ENCODE measurements at places on chromosomes 4 and X.

- peaks cover 1% of the 10 kb centered on the region for H3K36me3 ChIP-seq
- no peak overlapping the region for H3K27ac ChIP-seq
- H3K4me3 ChIP-seq: no peak overlapping the region
- H3K4me1 ChIP-seq: no peaks in the 10 kb centered on the region
- no peaks in the 10 kb centered on the region for H3K27me3 ChIP-seq
- peak; percentile 37 for DNase-seq
Observed at GRCh38 chr4:6307230-6307629, 37.6 kb downstream of the WFS1 start.

DNA sequence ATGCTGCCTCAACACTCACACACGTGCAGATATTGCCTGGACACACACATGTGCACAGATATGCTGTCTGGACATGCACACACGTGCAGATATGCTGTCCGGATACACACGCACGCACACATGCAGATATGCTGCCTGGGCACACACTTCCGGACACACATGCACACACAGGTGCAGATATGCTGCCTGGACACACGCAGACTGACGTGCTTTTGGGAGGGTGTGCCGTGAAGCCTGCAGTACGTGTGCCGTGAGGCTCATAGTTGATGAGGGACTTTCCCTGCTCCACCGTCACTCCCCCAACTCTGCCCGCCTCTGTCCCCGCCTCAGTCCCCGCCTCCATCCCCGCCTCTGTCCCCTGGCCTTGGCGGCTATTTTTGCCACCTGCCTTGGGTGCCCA lies 14.7 kb downstream of the FGFRL1 start:
- H3K27me3 ChIP-seq: no peaks in the 10 kb centered on the region
- no peak overlapping the region for H3K4me3 ChIP-seq
- peaks cover 9% of the 10 kb centered on the region for H3K36me3 ChIP-seq
- peak; percentile 79 for DNase-seq
- no peak overlapping the region for H3K27ac ChIP-seq

DNA sequence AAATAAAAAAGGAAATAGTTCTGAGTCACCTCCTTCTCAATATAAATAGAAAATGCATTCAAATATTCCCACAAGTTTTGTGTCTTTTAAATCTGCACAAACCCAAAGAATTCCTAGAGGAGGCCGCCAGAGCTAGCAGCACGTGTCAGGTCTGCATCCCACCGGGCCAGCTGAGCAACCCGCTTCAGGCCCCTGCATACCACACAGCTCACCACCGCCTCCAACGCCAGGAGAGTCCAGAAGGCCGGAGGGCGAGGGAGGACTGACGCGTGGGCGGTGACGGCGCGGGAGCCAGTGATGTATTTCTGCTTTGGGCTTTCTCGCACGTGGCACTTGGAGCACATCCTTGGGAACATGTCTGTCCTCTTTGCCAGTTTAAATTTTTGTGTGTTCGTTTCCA lies 61.9 kb upstream of the CLDN34 start:
- H3K27me3 ChIP-seq: no peaks in the 10 kb centered on the region
- H3K4me3 ChIP-seq: no peak overlapping the region
- H3K36me3 ChIP-seq: no peaks in the 10 kb centered on the region
- no peaks in the 10 kb centered on the region for H3K4me1 ChIP-seq
- no peak for DNase-seq

DNA sequence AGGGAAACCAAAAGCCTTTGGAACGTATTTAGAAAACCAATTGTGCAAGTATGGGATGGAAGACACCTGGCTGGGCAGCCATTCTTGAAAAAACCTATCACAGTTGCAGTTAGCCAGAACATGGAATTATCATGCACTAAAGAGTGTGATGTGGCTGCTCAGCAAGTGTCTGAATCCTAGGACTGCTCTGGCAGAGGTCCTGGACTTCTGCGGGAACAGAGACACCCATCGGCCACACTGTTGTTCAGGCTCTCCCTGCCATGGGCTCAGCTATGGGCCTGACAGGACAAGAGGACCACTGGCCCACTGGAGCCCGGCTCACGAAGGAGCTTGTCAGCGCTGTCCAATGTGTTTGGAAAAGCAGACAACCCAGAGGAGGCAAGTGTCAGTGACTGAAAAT lies 115.7 kb upstream of the GPC4 start:
- no peak overlapping the region for H3K4me3 ChIP-seq
- H3K27me3 ChIP-seq: no peaks in the 10 kb centered on the region
- H3K4me1 ChIP-seq: no peaks in the 10 kb centered on the region

DNA sequence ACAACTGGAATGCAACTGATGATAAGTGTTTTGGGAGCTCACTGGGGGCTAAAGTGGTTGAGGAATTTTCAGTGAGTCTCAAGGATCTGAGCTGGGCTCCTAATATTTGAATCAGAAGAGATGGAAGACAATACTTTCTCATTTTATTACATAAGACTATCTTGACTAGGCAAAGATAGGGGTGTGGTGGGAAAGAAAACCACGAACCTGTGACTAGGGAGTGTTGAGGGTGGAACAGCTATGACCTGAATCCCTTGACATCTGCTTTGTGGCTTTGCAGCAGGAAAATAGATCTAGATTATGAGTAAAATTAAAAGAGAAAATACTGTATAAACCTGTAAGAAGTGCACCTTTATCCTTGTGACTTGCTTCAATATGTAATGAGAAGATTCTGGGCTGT lies 295.1 kb upstream of the TEX13A start:
- H3K27me3 ChIP-seq: no peaks in the 10 kb centered on the region
- no peaks in the 10 kb centered on the region for H3K4me1 ChIP-seq
- H3K36me3 ChIP-seq: no peaks in the 10 kb centered on the region
- DNase-seq: no peak
- H3K4me3 ChIP-seq: no peak overlapping the region

DNA sequence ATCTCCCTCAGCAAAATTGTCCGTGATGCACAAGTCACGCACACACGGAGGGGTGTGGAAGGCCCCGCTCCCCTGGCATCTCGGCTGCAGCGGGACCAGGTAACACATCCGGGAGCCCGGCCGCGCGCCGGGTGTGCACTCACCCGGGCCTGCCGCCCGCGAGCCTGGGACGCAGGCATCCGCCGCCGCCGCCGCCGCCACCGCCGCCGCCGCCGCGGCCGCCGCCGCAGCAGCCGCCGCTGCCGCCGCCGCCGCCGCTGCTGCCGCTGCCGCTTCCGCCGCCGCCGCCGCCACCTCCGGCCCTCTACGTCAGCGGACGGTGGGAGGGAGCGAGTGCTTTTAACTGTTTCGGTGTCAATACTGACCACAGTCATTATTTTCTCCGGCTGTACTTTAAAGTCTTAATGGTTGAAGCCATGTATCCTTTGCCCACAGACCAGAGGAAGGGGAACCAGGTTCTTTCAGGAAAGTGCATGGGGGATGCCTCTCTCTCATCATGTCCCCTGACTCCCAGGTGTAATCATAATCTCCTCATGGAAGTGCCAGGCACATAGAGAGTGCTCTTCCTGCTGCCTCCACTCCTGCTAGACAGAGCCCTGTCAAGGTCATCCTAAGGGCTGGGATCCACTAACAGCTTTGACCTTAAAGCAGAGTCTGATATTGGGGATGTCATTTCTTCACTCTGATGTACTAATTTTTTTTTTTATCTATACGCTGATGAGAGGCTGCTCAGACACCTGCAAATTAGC lies 38.0 kb downstream of the MAGEE2 start:
- no peaks in the 10 kb centered on the region for H3K27me3 ChIP-seq
- peak overlapping the region; percentile 43 for H3K4me3 ChIP-seq
- H3K4me1 ChIP-seq: no peaks in the 10 kb centered on the region
- H3K27ac ChIP-seq: no peak overlapping the region
- peak; percentile 47 for DNase-seq

- no peaks in the 10 kb centered on the region for H3K27me3 ChIP-seq
- H3K4me1 ChIP-seq: no peaks in the 10 kb centered on the region
- no peak overlapping the region for H3K4me3 ChIP-seq
- no peaks in the 10 kb centered on the region for H3K36me3 ChIP-seq
- no peak for DNase-seq
- H3K27ac ChIP-seq: no peak overlapping the region
Observed at GRCh38 chr4:112564706-112565270, 48.8 kb upstream of the NEUROG2 start.

- H3K27me3 ChIP-seq: no peaks in the 10 kb centered on the region
- DNase-seq: no peak
- H3K27ac ChIP-seq: no peak overlapping the region
- no peaks in the 10 kb centered on the region for H3K36me3 ChIP-seq
- H3K4me1 ChIP-seq: peaks cover 3% of the 10 kb centered on the region
- H3K4me3 ChIP-seq: no peak overlapping the region
Observed at GRCh38 chr4:52748432-52748831, 2.8 kb downstream of the ERVMER34-1 start.

- H3K4me3 ChIP-seq: no peak overlapping the region
- H3K4me1 ChIP-seq: no peaks in the 10 kb centered on the region
- H3K36me3 ChIP-seq: no peaks in the 10 kb centered on the region
- no peaks in the 10 kb centered on the region for H3K27me3 ChIP-seq
- no peak overlapping the region for H3K27ac ChIP-seq
- no peak for DNase-seq
Observed at GRCh38 chr4:76850010-76850441, 47.9 kb downstream of the SOWAHB start.

DNA sequence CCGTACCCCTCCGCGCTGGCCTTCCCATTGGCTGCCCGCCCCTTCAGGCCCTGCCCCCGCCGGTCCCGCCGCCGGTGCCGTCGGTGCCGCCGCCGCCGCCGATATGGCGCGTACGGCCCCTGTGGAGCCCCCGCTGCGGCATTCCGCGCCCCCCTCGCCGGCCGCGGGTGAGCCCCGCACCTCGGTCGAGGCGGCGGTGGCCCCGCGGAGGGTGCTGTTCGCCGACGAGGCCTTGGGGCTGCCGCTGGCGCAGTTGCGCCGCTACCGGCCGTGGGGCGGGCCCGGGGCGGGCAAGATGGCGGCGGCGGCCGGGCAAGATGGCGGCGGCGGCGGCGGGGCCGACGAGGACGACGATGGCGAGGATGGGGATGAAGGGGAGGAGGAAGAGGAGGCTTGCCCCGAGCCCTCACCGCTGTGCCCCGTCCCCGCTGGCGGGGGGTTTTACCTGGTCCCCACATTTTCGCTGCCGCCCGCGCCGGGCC lies at the start of gene PPP1R3F:
Gene PPP1R3F (plus strand): TSS at position 27 of the 482 bp plus-strand sequence. CDS start 77 bp downstream, at position 104.
- no peaks in the 10 kb centered on the region for H3K27me3 ChIP-seq
- H3K27ac ChIP-seq: peak within 1 kb of the TSS; percentile 92
- no peak for DNase-seq
- H3K36me3 ChIP-seq: no peaks in the 10 kb centered on the region

- no peaks in the 10 kb centered on the region for H3K36me3 ChIP-seq
- H3K4me3 ChIP-seq: no peak overlapping the region
- H3K4me1 ChIP-seq: no peaks in the 10 kb centered on the region
- no peaks in the 10 kb centered on the region for H3K27me3 ChIP-seq
- H3K27ac ChIP-seq: no peak overlapping the region
- DNase-seq: no peak
Observed at GRCh38 chrX:117969782-117970181, 146.8 kb downstream of the KLHL13 start.

DNA sequence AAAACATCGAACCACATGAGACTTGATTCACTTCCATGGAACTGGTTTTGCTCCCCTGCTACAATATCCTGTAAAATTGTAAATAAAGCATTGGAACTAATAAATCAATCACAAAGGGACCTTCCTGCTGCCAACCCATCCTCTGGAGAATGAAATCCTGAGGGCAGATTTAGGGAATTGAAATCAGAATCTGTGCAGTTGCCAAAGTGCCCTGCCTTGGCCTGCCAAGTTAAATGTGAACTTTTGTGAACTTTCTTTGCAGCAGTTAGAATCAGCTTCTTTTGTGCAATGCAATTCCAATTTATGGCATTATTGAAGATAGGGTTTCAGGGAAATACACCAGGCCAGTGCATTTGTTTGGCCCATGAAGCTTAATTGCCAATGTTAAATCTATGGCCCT lies 263.1 kb downstream of the PTTG2 start:
- no peaks in the 10 kb centered on the region for H3K36me3 ChIP-seq
- peaks cover 18% of the 10 kb centered on the region for H3K4me1 ChIP-seq
- no peaks in the 10 kb centered on the region for H3K27me3 ChIP-seq
- no peak for DNase-seq
- no peak overlapping the region for H3K27ac ChIP-seq

DNA sequence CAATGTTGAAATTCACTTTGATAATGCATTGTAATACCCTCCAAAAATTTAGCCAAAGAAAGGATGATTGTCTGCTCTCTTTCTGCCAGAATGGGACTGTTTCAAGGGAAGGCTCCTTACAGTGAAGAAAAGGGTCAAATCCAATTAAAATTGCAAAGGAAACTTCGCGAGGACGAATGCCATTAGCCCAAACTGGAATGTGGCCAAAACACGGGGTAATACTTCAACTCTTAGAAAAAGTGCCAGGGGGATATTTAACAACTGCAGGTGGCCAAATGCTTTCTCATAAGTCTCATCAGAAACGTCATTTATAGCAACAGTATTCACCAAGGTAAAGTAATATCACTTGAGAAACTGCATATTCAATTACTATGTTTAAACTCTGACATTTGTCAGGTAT lies 29.0 kb downstream of the NKX3-2 start:
- no peaks in the 10 kb centered on the region for H3K27me3 ChIP-seq
- H3K36me3 ChIP-seq: no peaks in the 10 kb centered on the region
- H3K27ac ChIP-seq: no peak overlapping the region
- DNase-seq: no peak

DNA sequence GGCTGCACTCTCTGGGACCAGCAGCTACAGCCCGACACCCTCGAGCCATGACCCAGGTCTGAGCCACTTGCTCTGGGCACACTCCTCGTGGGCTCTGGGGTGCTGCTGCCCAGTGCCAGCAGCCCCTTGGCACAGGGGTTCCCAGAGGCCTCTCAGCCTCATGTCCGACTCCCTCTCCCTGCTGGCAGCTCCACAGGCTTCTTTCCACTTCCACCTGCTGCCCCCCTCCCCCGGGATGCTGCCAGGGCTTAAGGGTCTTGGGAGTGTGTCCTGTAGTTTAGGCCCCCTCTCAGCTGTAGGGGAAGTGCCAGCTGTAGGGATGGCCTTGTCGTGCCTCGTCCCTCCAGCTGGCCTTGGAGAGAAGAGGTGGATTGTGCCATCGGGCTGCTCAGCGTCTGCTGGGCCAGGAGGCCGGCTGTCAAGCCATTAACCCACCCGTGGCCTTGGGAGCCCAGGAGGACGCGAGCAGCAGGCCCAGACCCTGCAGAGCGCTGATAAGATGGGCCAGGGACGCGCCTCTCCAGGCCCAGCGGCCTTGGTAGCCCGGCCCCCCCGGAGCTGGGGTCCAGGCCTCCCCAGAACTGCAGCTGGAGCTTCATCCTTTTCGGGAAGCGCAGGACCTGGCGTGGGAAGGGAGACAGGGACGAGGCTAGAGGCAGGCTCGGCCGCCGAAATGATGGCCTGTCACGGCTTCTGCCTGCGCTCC lies 1.0 kb upstream of the USP27X start:
- peak; percentile 20 for DNase-seq
- H3K27me3 ChIP-seq: peaks cover 3% of the 10 kb centered on the region
- peak overlapping the region; percentile 51 for H3K4me3 ChIP-seq
- no peaks in the 10 kb centered on the region for H3K36me3 ChIP-seq

Data from pancreas (tissue), 10 donors.